ENCODE measurements at places on chromosomes 3 and 15.

DNA sequence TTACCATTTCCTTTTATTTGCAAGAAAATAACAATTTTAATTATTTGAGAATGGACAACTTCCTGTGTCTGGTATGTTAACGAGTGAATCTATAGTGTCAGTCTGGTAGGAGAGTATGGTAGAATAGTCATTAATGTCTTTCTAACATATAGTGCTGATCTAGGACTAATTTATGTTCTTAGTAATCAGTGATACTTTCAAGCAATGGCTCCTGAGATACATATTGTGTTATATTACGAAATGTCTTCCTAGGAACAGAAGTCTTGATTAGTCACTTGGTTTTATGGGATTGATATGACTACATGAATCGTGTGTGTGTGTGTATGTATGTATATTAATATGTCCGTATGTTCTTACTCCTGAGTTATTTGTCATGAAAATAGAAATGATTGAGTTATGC is 66.6 kb upstream of the PAQR5 start:
- no peak for DNase-seq

DNA sequence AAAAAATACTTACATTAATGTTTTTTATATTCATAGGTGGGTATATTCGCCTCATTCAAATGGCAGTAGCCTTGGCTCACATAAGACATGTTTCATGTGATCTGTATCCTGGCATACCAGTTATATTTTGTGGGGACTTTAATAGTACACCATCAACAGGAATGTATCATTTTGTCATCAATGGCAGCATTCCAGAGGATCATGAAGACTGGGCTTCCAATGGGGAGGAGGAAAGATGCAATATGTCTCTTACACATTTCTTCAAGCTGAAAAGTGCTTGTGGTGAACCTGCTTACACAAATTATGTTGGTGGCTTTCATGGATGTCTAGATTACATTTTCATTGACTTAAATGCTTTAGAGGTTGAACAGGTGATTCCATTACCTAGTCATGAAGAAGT is 3.5 kb downstream of the PDE12 start:
- DNase-seq, result no peak

DNA sequence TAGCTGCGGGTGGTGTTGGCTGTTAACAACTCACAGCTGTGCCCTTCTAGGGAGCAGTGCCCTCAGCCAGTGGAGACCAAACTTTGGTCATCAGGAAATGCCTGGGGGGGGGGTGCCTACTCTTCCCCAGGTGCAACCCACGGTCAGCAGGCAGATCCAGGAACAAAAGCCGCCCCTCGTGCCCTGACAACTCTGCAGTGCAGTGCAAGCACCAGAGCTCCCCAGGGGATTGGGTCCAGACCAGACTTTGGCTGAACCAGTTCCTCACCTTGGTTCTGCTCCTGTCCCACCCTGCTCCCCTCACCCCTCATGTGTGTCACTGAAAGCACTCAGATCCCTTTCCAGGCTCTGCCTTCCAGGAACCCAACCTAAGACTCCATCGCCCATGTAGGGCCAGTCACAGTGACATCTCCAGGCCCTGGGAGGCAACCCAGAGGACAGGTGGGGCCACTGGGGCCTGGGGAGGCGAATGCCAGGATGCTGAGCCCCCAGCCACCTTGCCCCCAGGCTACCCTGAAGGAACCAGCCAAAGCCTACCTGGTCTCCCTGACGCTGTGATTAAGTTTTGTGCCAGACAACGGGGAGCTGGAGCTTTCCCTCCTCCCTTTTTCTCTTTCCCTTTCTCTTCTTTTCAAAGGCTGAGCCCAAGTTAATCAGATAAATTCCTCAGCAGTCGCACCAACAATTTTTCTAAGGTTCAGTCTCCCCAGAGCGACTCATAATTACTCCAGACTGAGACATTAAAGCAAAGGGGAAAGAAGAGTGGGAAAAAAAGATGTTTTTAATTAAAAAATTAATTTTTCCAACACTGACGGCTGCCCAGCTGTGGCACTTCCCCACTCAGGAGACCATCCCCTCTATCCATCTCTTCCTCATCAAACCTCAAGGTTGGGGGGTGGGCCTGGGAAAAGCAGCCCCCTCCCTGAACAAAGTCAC is 207.5 kb upstream of the LINGO1 start:
- DNase-seq, result no peak

GRCh38 chr3:29281344-29282241 is 722 bp downstream of the RBMS3 start:
- no peak for DNase-seq

DNA sequence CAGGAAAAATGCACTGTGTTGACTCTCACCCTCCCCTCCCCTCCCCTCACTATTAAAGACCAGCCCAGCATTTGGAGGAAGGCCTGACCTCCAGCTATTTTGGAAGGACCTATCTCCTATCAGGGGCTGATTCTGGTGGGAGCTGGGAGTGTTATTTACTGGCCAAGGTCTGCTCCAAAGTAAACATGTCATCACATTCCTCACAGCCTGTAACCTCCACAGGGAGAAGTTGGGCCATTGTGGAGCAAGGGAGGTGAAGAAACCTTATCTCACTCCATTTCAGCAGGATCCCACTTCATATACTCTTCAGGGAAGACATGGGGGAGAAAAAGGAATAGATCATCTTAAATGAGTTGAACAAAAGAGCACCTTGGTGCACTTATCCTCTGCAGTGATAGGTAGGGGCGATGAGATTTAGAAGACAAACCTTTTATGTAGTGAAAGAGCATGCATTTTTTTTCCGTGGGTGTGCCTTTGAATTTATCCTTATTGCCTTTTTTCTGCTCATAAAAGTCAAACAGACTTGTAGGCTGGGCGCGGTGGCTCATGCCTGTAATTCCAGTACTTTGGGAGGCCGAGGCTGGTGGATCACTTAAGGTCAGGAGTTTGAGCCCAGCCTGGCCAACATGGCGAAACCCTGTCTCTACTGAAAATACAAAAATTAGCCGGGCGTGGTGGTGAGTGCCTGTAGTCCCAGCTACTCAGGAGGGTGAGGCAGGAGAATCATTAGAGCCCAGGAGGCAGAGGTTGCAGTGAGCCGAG is 15.6 kb upstream of the FLNB start:
- DNase-seq, result no peak

DNA sequence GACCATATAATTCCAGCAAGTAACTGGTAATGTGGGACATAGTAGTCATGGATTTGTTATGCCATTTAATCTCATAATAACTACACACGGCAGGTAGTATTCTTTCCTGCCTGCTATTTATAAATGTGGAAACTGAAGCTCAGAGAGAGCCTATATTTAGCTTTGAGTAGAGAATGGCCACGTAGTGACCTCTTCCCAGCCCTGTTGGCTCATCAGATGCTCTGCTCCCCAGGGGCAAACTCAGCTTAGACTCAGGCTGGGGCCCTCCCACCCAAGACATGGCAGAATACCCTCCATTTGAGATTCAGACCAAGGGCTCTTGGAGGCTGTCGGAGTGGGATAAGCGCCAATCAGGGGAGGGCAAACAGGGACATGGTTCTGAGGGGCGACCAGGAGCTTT is 17.3 kb upstream of the HDAC11 start:
- no peak for DNase-seq

- peak; percentile 41 for DNase-seq
Measured at GRCh38 chr3:42067326-42067725, 23.8 kb upstream of the TRAK1 start.

- no peak for DNase-seq
Measured at GRCh38 chr3:195240939-195241338, 30.0 kb downstream of the XXYLT1 start.

GRCh38 chr15:61921093-61921492 is 139.2 kb downstream of the VPS13C start:
- DNase-seq, result no peak

DNA sequence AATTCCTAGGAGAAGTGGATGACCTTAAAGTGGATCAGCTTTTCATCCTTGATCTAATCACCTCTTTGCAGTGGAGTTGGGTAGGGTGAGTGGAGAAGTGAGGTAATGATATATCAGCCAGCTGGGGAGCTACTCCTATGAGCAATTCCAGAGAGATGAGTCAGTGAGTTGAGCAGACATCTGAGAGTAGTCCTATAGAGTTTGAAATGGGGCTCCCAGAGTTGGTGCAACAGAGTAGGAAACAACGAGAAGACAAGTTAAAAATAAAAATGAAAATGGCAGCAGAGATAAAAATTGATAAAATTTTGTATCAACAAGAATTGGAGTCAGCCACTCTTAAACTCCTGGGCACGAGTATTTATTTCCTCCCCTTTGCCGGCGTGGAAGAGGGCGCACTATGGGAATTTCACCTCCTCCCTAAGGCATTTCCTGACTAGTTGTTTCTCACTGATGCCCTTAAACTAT is 150.8 kb upstream of the DPH6 start:
- DNase-seq, result no peak

GRCh38 chr3:74267588-74268184 is 346.8 kb downstream of the CNTN3 start:
- peak; percentile 2 for DNase-seq

- DNase-seq, result no peak
Measured at GRCh38 chr3:101464235-101464634, 48.8 kb downstream of the SENP7 start.

- no peak for DNase-seq
Measured at GRCh38 chr3:38725726-38726419, 76.4 kb upstream of the SCN5A start.

DNA sequence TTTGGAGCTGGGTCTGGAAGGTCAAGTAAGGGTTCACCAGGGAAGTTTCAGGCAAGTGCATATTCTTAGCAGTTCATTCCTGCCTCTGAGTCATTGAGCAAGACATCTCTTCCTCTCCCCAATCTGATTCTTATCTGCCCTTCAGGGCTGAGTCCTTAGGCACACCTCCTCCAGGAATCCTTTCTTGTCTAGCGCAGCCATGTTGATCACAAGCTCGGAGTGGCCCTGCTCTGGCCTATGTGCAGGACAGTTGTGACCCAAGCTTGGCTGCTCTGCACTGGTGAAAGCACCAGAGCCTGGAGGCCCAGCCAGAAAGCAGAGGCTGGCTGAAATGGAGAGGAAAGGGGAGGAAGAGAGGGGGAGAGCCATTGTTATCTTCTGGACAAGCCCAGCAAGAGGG is 30.9 kb upstream of the MRPS22 start:
- DNase-seq, result no peak

GRCh38 chr3:15610082-15610759 is 8.7 kb downstream of the BTD start:
- DNase-seq, result no peak

- DNase-seq, result peak; percentile 8
Measured at GRCh38 chr3:152737021-152737908, 97.7 kb upstream of the P2RY1 start.

DNA sequence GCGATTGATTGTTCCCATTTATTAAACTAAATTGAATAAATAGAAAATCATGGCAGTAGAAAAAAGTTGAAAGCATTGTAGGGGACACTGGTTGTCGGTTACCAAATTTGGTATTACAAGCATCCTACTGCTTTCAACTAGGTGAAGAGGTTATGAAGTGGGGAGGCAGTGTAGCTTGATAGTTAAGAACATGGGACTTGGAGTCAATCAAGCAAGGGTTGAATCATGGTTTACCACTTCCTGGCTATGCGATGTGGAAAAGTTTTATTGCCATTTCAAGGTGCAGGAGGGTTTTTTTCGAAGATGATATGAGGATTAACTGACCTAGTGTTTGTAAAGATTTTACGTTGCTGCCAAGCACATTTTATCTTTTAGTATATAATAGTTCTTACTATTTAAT is 318.2 kb upstream of the KCNH8 start:
- no peak for DNase-seq

GRCh38 chr3:137766041-137766875 is 2.1 kb downstream of the SOX14 start:
- DNase-seq, result no peak

DNA sequence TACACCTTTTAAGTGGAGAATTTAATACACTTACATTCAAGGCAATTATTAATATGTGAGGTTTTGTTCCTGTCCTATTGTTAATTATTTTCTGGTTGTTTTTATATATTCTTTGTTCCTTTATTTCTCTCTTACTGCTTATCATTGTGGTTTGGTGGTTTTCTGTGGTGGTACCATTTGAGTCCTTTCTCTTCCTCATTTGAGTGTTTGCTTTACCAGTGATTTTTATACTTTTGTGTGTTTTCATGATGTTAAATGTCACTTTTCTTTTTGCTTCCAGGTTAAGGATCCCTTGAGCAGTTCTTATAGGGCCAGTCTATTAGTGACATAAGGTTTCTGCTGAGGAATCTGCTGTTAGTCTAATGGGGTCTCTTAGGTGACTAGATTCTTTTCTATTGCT is 116.5 kb downstream of the LRRK1 start:
- DNase-seq, result no peak

GRCh38 chr15:25900901-25901300 is 37.8 kb upstream of the ATP10A start:
- no peak for DNase-seq

DNA sequence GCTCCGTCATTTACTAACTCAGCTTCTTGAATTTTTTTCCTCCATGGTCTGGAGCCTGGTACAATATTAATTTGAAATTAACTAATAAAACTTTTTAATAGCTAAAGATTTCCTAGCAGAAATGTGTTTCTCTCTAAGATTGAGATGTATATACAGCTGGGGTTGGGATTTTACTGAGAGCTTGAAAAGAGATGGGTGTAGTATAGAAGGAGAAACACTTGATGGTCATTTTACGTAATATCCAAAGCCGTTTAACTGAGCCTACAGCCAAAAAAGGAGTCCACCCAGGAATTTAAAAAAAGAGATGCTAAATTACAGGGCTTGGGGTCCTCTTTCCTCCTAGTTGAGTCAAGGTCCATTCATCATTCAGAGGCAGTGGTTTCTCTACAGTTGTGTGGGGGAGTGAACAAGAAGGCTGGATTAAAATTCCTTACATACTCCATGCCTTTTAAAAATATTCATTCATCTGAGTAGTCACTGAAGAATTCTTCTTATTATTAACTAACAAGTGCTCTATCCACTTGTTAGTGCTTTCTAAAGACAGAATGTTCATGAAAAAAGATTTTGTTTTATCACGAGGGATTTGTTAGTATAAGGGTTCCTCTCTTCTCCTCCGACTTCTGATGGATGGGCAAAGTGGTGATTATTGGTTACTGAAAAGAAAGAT is 255.3 kb upstream of the IL12A start:
- DNase-seq, result no peak

DNA sequence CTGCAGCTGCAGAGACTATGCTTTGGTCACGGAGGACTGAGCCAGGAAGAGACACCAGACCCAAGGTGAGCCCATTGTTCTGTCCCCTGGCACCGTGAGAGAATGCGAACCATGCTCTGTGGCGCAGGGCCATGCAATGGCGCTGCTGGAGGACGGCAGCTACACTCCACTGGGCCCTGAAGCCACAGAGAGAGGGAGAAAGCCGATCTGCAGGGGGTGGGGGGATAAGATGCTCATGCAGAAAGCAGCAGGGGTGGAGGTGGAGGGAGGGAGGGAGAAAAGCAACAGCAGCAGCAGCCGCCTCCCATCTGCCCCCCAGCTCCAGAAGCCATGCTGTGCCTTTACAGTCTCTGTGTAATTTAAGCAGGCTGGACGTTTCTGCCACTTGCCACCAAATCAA is 5.3 kb downstream of the BDH1 start:
- DNase-seq, result no peak

GRCh38 chr15:91622235-91622634 is 231.3 kb upstream of the SLCO3A1 start:
- DNase-seq, result no peak

- DNase-seq, result no peak
Measured at GRCh38 chr3:86249833-86250232, 741.1 kb downstream of the VGLL3 start.
